ENCODE measurements at places on chromosomes 1 and 21.
A peak's percentile ranks its signal among the peaks of the same experiment; 100 is the strongest.

DNA sequence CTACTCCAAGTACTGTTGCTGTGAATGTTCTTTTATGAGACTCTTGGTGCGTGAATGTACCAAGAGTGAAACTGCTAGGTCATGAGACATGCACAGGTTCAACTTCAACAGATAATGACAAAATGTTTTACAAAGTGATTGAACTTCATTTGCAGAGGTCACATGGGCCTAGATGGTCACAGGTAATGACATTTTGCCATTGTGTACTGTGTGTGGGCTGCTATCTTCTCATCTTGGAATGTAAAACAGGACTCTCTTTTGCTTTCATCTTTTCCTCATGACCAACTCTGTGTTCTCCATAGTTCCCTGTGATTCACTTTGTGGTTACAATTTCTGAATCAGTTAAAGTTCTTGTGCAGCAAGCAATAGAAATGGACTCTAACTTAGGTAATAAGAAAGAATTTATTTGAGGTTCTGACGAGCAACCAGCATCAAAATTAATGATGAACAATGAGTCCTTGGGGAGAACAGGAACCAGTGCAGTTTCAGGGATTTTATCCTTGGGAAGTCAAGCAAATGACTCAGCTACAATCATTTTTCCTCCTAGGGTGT, 16.2 kb upstream of the TSNAX start:
- DNase-seq, result peak; percentile 21

GRCh38 chr1:179935909-179936496, 18.6 kb upstream of the CEP350 start:
- DNase-seq, result no peak

DNA sequence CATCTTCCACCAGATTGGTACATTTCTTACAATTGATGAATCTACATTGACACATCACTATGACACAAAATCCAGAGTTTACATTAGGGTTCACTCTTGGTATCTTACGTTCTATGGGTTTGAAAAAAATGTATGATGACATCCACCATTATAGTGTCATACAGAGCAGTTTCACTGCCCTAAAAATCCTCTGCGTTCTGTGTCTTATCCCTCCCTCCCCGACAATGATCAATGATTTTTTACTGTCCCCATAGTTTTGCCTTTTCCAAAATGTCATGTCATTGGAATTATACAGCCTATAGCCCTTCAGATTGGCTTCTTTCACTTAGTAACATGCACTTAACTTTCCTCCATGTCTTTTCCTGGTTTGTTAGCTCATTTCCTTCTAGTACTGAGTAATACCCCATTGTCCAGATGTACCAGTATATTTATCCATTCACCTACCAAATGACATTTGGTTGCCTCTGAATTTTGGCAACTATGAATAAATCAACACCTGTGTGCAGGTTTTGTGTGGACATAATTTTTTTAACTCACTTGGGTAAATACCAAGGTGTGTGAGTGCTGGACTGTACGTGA, 80.9 kb upstream of the CDC42BPA start:
- DNase-seq, result no peak

GRCh38 chr1:209485751-209486150, 97.8 kb upstream of the CAMK1G start:
- no peak for DNase-seq

DNA sequence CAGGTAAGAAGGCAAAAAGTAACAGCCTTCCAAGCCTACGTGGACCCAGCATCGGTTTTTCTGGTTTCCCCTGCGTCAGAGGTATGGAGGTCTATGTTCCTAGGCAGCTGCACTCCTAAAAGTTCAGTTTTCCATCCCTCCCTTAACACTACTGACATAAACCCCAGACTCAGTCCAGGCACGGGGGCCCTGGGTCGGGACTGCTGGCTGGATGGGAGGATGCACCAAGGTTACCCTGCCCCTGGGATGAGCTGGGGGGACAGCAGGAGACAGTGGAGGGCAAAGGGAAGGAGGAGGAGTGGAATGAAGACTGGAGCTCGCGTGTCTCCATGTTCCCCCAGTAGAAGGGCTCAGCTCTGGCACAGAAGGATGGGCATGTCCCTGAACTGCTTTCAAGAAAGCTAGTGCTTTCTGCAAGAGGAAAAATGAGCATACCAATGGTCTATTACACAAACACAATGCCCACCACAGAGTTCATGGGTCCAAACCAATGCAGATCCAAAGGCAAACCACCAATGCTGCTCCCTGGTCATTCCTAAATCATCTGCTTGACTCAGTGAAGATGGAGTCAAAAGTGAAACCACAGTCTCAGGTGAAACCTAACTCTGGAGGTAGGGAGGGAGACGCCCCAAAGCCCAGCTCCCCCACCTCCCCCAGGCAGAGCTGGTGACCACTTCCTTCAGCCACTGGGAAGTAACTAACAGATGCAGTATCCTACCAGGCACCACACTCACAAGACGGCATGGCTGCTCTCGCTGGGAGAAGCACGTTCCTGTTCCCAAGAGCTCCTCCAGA, 54.9 kb downstream of the CD46 start:
- no peak for DNase-seq

- no peak for DNase-seq
These were observed 2.9 kb upstream of the BSND start for GRCh38 chr1:54995835-54996234.

- DNase-seq, result no peak
These were observed 28.8 kb upstream of the MTF1 start for GRCh38 chr1:37888022-37888700.

DNA sequence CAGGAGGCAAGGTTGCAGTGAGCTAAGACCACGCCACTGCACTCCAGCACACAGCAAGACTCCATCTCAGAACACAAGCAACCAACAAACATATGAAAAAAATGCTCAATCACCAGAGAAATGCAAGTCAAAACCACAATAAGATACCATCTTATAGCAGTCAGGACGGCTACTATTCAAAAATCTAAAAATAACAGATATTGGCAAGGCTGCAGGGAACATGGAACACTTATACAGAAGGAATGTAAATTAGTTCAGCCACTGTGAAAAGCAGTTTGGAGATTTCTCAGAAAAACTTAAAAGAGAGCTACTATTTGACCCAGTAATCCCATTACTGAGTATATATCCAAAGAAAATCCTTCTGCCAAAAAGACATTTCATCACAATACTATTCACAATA, 27.6 kb upstream of the POGK start:
- no peak for DNase-seq

DNA sequence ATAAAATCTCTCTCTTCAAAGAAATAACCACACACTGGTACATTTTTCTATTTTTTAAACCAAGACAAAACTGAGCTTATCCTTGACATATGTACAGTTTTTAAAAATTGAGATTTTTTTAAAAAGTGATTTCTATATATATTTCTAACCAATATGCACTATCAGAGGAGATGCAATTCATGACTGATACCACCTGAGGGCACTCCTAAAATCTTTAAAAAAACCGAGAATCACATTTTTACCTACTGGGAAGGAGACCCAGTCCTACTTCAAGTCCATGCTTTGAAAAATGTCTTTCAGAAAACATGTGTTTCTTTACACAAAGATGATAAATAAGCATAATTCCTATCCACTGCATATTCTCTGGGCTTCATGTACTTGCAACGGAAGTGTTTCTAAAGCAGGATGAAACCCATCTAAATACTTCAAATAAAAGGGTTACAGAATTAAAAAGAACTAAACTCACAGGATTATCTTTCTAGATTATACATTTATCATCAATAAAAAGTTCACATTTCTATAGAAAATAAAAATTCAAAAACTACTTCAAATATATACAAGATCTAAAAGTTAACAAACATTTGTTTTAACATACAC, 98.6 kb downstream of the ENAH start:
- no peak for DNase-seq

DNA sequence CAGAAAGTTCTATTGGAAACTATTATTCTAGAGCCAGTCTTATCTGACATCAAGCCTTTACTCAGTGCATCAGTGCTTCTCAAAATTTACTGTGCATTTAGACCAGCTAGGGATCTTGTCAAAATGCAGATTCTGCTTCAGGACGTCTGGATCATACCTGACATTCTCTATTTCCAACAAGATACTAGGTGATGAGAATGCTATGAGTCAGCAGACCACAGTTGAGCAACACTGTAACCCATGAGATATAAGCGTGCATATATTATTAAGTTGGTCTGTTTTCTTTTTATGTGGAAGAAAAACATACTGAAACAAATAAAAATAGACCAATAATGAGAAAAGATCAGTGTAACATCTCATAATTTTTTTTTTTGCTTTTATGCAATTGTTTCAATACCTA, 40.4 kb upstream of the KCNH1 start:
- no peak for DNase-seq

- no peak for DNase-seq
These were observed 4.7 kb downstream of the TFF3 start for GRCh38 chr21:42310411-42311001.

- peak; percentile 75 for DNase-seq
These were observed 41.8 kb downstream of the GATAD2B start for GRCh38 chr1:153880962-153881361.

- no peak for DNase-seq
These were observed 153.5 kb downstream of the LRRC40 start for GRCh38 chr1:70051926-70052325.

- DNase-seq, result no peak
These were observed 32.6 kb upstream of the FMO2 start for GRCh38 chr1:171152549-171152948.

GRCh38 chr1:101365186-101365585, 128.4 kb downstream of the S1PR1 start:
- peak; percentile 26 for DNase-seq

GRCh38 chr1:11550664-11551283, 71.8 kb downstream of the DISP3 start:
- peak; percentile 83 for DNase-seq

GRCh38 chr1:47624531-47624930, 186.7 kb downstream of the FOXD2 start:
- no peak for DNase-seq

GRCh38 chr1:97243973-97244560, 522.5 kb downstream of the PTBP2 start:
- DNase-seq, result no peak

DNA sequence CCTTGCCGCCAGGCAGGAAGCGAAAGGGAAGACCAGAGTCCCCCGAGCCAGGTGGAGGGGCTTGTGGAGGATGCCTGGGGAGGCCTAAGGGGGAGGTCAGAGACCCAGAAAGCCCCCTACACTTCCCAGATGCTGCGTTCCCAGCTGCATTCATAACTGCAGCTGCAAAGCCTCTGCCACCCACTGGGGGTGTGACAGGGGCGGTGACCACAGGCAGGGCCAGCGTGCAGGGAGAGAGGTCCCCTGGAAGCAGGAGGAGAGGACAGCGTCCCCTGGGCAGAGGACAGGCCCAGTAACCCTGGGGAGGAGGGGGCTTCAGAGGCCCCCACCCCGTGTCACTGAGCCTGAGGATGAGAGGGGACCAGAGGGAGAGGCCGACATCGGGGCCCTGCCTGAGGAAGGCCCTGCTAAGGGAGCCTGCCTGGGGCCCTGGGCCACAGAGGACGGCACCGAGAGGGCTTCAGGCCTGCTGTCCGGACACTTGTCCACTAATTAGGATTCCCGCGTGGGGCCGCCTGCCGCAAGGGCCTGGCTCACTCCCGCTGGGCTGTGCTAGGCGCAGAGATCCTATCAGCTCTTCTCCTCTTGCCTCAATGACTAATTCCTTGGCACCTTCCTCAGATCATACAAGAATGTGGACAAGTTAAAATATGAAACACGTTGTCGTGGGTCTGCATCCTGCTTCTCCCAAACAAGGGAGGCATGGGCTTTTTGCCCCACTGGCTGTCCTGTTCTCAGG, 49.1 kb upstream of the CCDC27 start:
- peak; percentile 57 for DNase-seq

GRCh38 chr1:110098222-110099026, 13.8 kb upstream of the UBL4B start:
- DNase-seq, result no peak

GRCh38 chr21:33690874-33691273, 48.6 kb downstream of the ITSN1 start:
- DNase-seq, result no peak

DNA sequence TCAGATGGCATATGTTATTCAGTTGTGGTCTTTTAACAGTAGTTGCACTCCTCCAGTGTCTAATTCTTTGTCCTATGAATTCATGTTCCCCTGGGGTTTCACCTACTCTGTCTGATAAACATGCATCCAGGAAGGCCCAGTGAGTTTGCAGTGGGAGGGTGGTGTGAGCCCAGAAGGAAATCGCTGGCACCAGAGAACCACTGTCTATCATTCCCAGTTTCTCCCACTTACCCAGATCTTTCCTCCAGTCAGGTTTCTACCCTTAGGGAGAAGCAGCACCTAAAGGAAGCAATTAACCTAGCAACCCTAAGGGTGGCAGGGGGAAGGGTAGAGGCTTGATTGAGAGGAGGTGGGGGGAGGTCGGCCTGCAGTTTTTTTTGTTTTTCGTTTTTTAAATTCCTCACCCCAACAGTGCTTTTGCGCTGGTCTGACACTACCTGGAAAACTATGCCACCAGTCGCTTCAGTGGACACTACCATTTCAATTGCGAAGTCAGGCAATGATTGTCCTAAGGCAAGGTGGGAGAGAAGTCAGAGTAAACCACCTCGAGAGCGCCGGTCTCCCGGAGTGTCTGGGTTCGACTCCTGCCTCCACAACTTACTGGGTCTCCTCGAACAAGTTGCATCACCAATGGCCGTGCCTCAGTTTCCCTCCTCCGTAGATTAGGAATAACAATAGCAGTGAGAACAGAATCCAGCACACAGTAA, 766 bp upstream of the SLC44A3 start:
- DNase-seq, result no peak

DNA sequence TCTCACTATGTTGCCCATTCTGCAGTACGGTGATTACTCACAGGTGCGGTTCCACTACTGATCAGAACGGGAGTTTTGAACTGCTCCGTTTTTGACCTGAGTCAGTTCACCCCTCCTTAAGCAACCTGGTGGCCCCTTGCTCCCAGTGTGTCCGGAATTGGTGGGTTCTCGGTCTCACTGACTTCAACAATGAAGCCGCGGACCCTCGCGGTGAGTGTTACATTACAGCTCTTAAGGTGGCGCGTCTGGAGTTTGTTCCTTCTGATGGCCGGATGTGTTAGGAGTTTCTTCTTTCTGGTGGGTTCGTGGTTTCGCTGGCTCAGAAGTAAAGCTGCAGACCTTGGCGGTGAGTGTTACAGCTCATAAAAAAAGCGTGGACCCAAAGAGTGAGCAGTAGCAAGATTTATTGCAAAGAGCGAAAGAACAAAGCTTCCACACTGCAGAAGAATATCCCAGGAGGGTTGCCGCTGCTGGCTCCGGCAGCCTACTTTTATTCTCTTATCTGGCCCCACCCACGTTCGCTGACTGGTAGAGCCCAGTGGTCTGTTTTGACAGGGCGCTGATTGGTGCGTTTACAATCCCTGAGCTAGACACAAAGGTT, 17.6 kb upstream of the PARP1 start:
- no peak for DNase-seq

DNA sequence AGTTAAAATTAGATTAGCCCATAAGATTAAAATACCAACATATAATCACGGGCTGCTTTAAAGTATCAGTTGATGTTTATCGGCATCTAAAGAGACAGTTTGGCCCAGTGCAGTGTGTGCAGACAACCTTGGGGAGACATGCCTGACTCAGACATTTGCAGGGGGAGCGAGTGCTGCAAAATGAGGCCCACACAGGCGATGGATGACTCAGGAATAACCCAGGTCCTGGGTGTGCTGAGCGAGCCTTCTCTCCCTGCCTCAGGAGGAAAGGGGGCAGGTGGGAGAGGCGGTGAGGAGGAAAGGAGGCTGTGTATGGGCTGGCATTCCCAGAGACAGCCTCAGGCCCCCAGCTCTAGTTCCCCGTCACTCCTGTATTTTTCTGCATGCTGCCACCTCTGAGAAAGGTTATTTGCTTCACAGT, 9.0 kb downstream of the SLC9A1 start:
- peak; percentile 87 for DNase-seq

- DNase-seq, result no peak
These were observed 64.3 kb downstream of the FYB2 start for GRCh38 chr1:56754708-56755479.

GRCh38 chr1:210500831-210501230, 172.1 kb downstream of the HHAT start:
- DNase-seq, result no peak
